ENCODE measurements at places on chromosomes 4 and X. TPM values are rescaled to one million over a fixed set of nuclear protein-coding genes. Genes with fewer than 3 reads are reported as not detected.

The BANK1 gene
- 0.16 TPM for polyA plus RNA-seq

The FGF13 gene
- 1.0 TPM for polyA plus RNA-seq

The ADH5 gene
- polyA plus RNA-seq, result 51.0 TPM

The MAGEE1 gene
- 0.63 TPM for polyA plus RNA-seq

The KDR gene
- polyA plus RNA-seq, result 1.2 TPM

The OCIAD2 gene
- polyA plus RNA-seq, result 40.2 TPM

The LINC00632 gene
- polyA plus RNA-seq, result 0.51 TPM

The SRPX2 gene
- polyA plus RNA-seq, result 39.7 TPM

The MAP7D2 gene
- polyA plus RNA-seq, result 0.31 TPM

The CFAP99 gene
- 0.07 TPM for polyA plus RNA-seq

The GABRB1 gene
- polyA plus RNA-seq, result not detected

The RP2 gene
- 6.6 TPM for polyA plus RNA-seq

The XAGE3 gene
- polyA plus RNA-seq, result not detected

The CITED1 gene
- polyA plus RNA-seq, result 0.12 TPM

The TAF7L gene
- 0.14 TPM for polyA plus RNA-seq

The CT45A2 gene
- polyA plus RNA-seq, result not detected

The HTN3 gene
- not detected for polyA plus RNA-seq

The ADAM29 gene
- polyA plus RNA-seq, result not detected

The ARHGAP24 gene
- polyA plus RNA-seq, result 2.0 TPM

The HERC6 gene
- 8.7 TPM for polyA plus RNA-seq

The HTRA3 gene
- 1.4 TPM for polyA plus RNA-seq

The SGMS2 gene
- 8.5 TPM for polyA plus RNA-seq

The MAGEC2 gene
- polyA plus RNA-seq, result 0.06 TPM

The ETDA gene
- not detected for polyA plus RNA-seq

The FAM184B gene
- 0.14 TPM for polyA plus RNA-seq

The TKTL2 gene
- polyA plus RNA-seq, result not detected

The SPANXN4 gene
- polyA plus RNA-seq, result not detected

The KCND1 gene
- polyA plus RNA-seq, result 0.41 TPM

The CACNA1F gene
- 0.11 TPM for polyA plus RNA-seq

The CENPVL3 gene
- polyA plus RNA-seq, result not detected

The ADAMTS3 gene
- 0.04 TPM for polyA plus RNA-seq

The SYAP1 gene
- polyA plus RNA-seq, result 15.3 TPM

The SETD7 gene
- polyA plus RNA-seq, result 12.0 TPM

The RGN gene
- polyA plus RNA-seq, result 1.1 TPM

The AADAT gene
- polyA plus RNA-seq, result 2.4 TPM

The TRAPPC11 gene
- polyA plus RNA-seq, result 11.6 TPM

The SPIN4 gene
- polyA plus RNA-seq, result 2.8 TPM

The SLC4A4 gene
- 0.75 TPM for polyA plus RNA-seq

The SMPX gene
- polyA plus RNA-seq, result 0.33 TPM

The SLC38A5 gene
- polyA plus RNA-seq, result 22.1 TPM

The AMOT gene
- 0.89 TPM for polyA plus RNA-seq

Data from esophagus (tissue), 2 donors.